ENCODE measurements at places on chromosomes 2 and 18. TPM values are rescaled to one million over a fixed set of nuclear protein-coding genes. Genes with fewer than 3 reads are reported as not detected.

DNA sequence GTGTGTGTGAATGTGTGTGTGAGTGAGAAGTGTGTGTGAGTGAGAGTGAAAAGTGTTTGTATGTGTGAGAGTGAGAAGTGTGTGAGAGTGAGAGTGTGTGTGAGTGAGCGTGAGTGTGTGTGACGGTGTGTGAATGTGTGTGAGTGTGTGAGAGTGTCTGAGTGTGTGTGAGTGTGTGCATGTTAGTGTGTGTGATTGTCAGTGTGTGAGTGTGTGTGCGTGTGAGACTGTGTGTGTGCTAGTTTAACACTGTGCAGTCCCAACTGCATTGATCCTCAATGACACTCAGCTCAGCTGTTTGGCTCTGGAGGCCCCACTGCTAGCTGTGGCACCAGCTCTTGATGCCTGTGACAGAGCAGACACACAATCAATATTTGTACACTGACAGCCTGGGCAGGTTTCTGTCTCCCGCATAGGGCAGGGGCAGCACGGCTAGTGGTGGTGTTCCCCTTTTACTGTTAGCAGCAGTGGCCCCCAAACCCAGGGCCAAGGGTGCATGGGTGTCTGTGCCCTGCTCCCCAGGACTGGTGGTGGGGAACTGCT, 135.0 kb downstream of the INHBB start:
- DNase-seq, result no peak

Gene SNED1
- total RNA-seq, result 0.86 TPM

Gene DYNAP
- not detected for total RNA-seq

- DNase-seq, result no peak
Measured at GRCh38 chr2:161754379-161754778, 130.2 kb downstream of the SLC4A10 start.

DNA sequence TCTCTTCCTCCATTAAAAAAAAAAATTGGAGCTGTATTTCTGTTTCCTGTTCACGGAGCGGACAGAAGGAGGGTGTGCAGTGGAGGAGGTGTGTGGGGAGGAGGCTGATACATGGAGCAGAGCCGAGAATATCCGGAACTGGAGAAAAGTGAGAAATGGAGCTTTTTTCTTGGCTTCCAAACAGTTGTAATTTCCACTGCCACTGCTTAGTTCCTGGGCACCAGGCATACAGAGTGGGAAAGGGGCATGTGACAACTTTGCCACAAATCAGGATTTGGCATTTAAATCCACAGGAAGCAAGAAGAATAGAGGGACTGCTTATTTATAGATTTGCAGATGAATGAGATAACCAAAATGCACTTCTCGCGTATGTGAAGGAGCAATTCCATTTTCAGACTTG, 71.2 kb downstream of the BCL11A start:
- no peak for DNase-seq

DNA sequence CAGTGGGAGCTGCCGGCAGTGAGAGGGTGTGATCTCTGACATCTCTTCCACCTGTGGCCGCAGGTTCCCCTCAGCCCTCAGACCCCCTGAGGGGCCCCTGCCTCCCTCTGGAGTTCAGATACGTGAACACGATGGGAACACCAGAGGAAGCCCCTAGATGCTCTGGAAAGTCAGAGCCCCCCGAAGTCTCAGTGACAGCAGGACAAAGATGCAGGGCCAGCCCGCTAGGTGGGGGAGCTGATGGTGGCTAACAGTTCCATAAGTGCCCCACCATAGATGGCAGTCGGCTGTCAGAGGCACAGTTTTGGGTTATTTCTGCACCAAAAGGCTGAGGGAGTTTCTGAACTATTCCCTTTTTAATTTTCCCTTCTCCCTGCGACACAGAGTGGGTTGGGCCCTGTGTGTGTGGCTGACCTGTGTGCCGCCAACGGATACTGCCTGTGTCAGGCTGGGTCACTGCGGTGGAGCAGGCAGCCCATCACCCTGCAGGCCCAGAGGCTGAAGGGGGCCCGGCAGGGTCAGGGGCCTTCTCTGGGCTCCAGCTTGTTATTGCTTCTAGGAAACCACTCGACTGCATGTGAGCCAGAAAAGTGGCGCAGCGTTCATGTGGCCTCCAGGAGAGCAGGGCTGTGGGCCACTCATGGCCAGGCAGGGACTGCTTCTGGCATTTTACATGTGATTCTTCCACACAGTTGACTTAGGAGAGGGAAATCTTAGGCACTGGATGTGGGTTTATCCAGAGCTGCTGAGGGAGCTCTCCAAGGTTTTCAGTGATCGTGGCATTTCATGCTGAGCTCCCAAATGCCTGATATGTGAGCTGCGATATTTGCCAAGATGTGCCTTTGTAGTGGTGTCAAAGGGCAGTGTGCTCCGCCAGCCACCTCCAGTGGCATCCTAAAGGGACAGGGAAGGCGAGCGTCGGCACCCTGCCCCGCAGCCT, 225.1 kb downstream of the SH3RF3 start:
- DNase-seq, result no peak

GRCh38 chr2:232236200-232236599, 142.4 kb upstream of the ALPP start:
- no peak for DNase-seq

DNA sequence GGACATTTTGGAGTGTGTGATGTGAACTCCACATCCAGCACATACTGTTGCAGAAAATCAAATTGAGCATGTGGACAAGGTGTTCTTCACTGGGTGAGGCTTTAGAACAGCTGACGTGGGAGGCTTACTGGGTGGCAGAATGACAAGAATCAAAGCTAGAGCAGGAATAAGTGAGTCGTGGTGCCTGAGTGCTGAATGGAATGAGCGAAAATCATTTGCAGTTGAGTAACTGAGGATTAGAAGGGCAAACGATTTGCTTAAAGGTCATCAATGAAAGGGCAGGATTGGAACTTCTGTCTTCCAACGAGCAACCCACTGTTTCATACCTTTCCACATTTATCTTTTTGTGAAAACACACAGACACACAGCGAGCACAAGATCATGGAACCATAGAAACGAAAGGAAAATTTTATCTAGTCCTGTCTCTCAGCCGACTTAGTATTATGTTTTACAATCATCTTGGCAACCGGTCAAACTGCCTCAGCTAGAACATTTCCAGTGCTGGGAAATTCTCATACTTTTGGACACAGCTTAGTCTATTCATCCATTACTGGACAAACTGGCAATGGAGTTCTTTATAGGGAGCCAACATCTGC, 7.2 kb upstream of the DAW1 start:
- no peak for DNase-seq

DNA sequence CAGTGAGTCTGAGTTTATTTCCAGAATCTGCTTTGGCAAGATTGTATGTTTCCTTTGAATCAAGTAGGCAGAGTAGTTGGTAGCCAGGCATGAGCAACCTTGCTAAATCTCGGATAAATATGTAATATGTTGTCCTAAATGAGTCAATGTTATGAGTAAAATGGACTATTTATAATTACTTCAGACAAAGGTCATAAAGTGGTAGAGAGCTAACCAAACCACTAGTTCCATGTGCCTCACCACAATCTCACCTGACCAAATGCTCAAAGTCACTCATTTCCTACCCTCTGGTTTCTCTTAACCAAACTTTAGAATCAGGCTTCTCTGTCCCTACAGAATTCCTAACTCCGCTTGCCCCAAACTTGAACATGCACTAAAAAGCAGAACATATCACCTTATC, 261.2 kb upstream of the FSIP2 start:
- DNase-seq, result no peak

DNA sequence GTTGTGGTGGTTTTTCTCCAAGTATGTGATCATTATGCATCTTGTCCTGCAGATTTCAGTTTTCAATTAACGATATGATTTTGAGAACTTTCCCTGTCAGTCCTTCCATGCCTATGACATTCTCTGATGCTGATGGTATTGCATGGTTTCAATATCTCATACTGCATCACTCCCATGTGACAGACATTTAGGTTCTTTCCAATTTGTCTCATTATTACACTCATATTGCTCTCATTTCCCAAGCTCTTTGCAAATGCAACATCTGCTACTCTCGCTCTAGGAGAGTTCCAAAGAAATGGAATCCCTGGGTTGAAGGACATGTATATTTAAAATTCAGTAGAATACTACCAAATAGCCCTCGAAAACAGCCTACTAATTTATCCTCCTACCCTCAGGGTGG, 125.5 kb downstream of the MARCHF4 start:
- DNase-seq, result no peak

- no peak for DNase-seq
Measured at GRCh38 chr2:237101118-237101979, 15.7 kb downstream of the COPS8 start.

Gene MYL1
- total RNA-seq, result not detected

DNA sequence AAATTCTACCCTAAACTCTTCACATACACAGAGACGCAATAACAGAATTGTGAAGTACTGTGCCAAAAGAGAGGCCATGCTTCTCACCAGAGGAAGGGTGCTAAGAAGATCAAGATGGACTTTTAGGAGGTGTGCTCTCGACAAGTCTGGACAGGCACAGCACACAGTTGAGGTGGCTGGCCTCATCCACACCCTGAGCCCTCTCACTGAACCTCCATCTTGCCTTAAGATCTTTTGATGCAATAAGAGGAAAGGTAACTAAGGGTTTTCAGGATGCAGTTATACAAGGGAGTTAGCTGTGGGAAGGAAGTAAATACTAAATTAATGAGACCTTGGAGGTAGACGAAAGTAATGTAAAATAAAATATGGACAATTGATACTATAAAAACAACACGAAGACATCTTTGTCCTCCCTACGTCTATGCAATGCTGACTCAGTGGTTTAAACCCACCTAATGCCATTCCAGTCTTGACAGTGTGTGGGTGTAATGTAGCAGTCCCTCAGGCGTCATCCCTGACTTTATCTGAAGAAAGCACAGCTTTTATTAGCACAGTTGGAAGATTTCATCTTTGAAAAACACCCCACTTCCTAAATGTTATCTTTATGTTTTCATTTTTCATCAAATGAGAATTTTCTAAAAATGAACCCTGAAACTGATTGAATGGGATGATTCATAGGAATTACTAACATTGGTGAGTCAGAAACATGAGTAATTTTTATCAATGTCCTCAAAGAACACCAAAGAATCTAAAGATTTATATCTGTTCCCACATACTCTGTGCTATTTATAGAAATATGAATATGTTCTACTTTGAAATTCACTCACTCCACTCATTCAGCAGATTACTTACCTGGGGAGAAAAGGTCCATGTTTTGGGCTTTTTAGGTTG, 34.0 kb upstream of the MALL start:
- no peak for DNase-seq

DNA sequence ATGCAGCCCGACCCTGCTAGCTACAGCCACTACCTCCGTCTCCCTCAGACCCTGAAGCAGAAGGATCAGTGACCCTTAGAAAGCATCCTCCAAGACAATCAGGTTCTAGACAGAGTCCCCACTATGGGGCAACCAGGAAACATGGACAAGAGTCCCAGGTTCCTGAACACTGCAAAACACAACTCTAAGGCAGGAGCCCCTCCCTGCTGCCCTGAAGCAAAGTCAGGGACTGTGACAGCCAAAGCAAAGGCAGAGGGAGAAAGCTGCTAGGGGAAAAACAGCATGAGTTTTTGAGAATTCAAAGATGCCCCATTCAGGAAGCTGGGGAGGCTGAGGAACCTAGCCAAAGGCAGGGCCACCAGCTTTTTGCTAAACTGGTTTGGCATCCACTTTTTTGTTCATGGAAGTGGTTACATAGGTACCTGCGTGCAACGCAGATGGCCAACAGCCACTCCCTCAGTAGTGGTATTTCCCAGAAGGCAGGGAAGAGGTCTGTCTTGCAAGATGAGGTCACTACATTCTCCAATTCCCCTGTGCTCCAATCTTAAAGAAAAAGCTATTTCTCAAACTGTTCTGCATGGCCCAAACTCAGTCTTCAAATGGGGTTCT, 33.2 kb downstream of the MYO5B start:
- DNase-seq, result peak; percentile 68

Gene CD226
- total RNA-seq, result 0.85 TPM

GRCh38 chr2:160984426-160985077, 175.7 kb upstream of the TANK start:
- DNase-seq, result no peak

DNA sequence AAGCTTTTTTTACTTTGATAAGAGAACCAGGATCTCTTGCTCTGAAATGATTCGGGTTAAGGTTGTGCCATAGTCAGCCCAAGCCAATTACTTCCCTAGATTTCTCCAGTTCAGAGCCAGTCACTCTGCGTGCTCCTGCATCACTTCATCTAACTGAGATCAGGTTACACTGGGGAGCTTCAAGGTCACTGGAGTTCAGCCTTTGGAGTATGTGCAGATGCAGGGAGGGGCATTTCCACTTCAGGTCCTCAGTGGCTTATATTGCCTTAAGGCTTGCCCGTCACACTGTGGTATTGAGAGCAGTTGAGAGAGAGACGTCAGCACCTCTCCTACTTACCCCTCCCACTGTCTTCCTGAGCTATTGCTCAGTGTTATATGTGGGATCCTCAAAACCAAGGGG, 317.8 kb downstream of the EPHA4 start:
- no peak for DNase-seq

Gene ALPG
- not detected for total RNA-seq

GRCh38 chr2:203707530-203707929, 1.1 kb downstream of the CD28 start:
- no peak for DNase-seq
